ENCODE measurements at places on chromosomes 2 and 18.
A peak's percentile ranks its signal among the peaks of the same experiment; 100 is the strongest.

GRCh38 chr18:9737006-9737405 is 28.9 kb downstream of the RAB31 start:
- DNase-seq, result no peak

- no peak for DNase-seq
Observed at GRCh38 chr2:18362696-18363095, 197.8 kb downstream of the RDH14 start.

GRCh38 chr2:27294928-27295327 is 12.7 kb downstream of the TRIM54 start:
- DNase-seq, result no peak

- DNase-seq, result no peak
Observed at GRCh38 chr2:30627151-30627550, 180.1 kb downstream of the CAPN13 start.

DNA sequence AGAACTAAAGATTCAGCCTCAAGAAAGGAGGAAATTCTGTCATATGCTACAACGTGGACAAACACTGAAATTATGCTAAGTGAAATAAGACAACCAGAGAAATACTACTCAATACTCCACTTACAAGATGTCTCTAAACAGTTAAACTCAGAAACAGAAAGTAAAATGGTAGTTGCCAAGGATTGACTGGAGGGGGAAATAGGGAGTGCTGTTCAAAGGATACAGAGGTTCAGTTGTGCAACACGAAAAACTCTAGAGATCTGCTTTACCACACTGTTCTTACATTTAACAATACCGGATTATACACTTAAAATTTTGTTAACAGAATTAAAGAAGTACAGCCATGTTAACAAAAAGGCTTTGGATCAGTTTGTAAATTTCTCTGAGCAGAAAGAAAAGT is 39.8 kb upstream of the C2orf15 start:
- peak; percentile 23 for DNase-seq

GRCh38 chr18:35770376-35771014 is 189.0 kb downstream of the GALNT1 start:
- no peak for DNase-seq

- DNase-seq, result no peak
Observed at GRCh38 chr2:137123226-137123625, 357.9 kb downstream of the THSD7B start.

GRCh38 chr2:178266445-178266844 is 72.1 kb downstream of the OSBPL6 start:
- no peak for DNase-seq

DNA sequence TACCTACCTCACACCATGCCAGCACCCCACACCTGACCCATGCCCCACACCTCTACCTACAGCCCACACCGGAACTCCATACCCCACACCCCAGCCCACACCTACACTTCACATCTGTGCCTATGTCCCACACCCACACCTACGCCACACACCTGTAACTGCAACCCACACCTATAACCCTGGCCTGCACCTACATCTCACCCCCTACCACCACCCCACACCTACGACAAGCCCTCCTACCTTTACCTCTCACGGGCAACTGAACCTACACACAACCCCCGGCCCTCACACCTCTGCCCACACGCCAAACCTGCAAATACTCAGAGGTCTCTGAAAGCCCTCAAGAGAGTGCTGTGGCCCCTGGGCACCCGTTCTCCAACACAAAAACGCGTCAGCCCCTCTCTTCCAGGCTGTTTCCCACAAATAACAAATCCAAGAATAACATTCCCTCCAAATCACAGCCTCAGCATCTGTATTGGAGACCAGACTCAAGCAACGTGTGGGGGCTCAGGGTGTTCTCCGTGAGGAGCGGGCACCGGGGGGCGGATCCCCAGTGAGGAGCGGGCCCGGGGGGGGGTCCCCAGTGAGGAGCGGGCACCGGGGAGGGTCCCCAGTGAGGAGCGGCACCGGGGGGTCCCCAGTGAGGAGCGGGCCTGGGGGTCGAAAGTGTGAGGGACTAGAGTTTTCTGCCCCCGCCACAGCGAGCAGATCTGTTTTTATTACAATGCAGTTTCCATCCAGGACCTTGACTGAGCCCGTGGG is 33.4 kb downstream of the SLC66A2 start:
- no peak for DNase-seq

- peak; percentile 41 for DNase-seq
Observed at GRCh38 chr2:159904959-159905305, 106.9 kb upstream of the CD302 start.

- no peak for DNase-seq
Observed at GRCh38 chr2:205661281-205661680, 21.0 kb upstream of the NRP2 start.
